ENCODE measurements at places on chromosomes 2 and 18. TPM values are rescaled to one million over a fixed set of nuclear protein-coding genes. Genes with fewer than 3 reads are reported as not detected.

Gene FAM237A
- not detected for total RNA-seq

Gene CPLX4
- not detected for total RNA-seq

Gene ILKAP
- total RNA-seq = 77.3 TPM

Gene MLPH
- total RNA-seq = not detected

Gene NCKAP5
- not detected for total RNA-seq

Gene SIX2
- not detected for total RNA-seq

Gene BCL11A
- 279 TPM for total RNA-seq

Gene HOXD12
- not detected for total RNA-seq

Gene SMYD1
- not detected for total RNA-seq

Gene BIRC6
- total RNA-seq = 155 TPM

Gene CBLN2
- total RNA-seq = not detected

- DNase-seq = no peak
Observed at GRCh38 chr2:173326806-173327205, 27.9 kb upstream of the CDCA7 start.

- DNase-seq = no peak
Observed at GRCh38 chr2:74261204-74261864, 62.9 kb downstream of the MTHFD2 start.

- no peak for DNase-seq
Observed at GRCh38 chr18:79167526-79168190, 98.5 kb downstream of the ATP9B start.

DNA sequence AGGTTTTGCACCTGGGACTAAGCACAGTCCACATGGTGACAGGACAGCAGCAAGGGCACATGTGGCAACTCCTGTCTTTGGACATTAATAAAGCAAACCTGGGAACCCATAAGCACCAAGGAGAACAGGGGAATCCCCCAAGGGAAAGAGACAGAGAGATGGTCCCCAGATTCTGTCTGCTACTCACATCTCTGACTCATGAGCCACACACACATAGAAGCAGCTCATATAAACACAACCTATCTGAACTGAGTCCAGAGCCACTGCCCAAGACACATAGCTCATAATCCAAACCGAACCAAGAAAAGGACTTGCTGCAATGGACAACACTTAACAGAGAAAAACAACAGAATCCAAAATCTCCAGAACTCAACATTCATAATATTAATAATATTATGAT is 82.5 kb downstream of the OSBPL1A start:
- no peak for DNase-seq

GRCh38 chr2:200681697-200682096 is 95.9 kb downstream of the AOX1 start:
- no peak for DNase-seq

DNA sequence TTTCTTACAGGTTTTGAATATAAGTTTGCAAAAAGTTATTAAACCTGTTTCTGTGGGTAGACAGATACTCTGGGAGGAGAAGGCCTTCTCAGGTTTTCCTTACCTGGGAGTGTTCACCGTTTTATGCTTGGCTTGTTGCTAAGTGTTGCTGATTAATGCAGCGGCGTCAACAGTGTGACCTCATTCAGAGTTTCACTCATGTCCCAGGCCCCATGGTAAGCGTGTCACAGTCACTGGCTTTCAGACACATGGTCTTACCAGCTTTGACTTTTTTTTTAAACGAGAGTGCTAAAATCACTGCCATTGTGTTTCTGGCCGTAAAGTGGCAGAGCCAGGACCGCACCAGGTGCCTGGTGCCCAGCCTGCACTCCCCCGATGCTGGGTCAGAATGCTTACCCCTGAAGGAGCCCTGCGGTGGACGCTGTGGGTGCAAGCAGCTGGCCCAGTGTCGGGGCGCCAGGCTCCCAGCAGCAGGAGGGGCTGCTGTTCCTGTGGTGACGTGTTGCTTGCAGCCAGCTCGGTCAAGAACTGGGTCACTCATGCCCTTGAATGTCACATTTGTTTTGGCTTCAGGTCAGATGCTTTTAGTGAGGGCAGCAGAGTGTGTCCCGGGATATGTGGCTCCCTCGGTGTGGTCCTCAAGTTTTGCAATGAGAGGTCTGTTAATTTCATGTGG is 3.5 kb downstream of the CAPN10 start:
- DNase-seq = no peak

- DNase-seq = no peak
Observed at GRCh38 chr2:6934758-6935651, 17.8 kb downstream of the RNF144A start.

DNA sequence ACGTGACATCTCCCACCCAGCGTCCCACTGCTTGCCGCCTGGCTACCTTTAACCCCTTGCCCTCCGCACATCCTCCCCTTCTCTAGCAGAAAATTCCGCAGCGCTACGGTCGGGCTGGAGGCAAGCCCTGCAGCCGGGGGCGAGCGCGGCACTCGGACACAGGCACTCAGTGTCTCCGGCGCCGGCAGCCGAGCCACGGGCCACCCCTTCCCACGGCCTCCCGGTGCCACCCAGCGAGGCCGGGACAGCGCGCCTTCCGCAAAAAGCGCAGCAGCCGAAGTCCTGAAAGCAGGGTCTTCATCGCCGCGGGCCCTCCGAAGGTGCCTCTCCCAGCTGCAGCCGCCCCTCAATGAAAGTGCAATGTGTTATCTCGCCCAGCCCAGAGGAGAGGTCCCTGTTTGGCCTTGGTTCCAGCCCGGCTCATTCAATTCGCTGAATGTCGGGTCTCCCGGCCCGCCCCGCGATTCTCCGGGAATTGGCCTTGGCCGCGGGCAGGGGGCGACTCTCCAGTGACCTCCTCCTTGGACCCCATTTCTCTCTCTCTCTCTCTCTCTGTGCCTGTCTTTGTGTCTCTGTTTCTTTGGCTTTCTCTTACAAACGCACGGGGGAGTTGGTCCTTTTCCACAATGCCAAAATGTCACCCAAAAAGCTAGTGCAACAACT is 1.1 kb downstream of the DLGAP1 start:
- DNase-seq = no peak

- DNase-seq = no peak
Observed at GRCh38 chr2:178119179-178119922, 7.1 kb downstream of the RBM45 start.

DNA sequence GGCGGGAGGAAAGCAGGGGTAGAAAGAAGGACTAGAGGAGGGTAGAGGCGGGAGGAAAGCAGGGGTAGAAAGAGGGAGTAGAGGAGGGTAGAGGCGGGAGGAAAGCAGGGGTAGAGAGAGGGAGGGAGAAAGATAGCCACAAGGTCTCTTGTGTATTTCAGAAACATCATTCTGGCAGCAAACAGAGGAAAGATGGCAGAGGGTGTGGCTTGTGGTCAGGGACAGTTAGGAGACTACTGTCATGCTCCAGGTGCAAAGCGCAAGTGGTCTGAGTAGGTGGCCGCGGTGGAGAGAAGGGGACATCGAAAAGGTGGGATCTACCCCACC is 82.4 kb upstream of the TAF1B start:
- DNase-seq = no peak

DNA sequence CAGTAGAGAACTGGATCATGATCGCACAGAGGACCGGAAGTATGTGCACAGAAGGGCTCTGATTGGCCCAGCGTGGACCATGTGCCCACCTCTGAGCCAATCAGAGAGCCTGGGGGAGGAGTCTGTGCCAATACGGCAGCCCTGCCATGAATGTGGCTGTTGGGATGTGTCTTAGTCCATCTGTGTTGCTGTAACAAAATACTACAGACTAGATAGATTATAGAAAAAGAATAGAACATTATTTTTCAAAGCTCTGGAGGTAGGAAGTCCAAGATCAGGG is 132.0 kb downstream of the NDUFA10 start:
- DNase-seq = no peak

GRCh38 chr2:109369671-109370191 is 240.7 kb downstream of the SH3RF3 start:
- DNase-seq = no peak

GRCh38 chr2:105486762-105487141 is 87.9 kb upstream of the FHL2 start:
- no peak for DNase-seq

- no peak for DNase-seq
Observed at GRCh38 chr18:25329783-25330182, 22.2 kb downstream of the ZNF521 start.

DNA sequence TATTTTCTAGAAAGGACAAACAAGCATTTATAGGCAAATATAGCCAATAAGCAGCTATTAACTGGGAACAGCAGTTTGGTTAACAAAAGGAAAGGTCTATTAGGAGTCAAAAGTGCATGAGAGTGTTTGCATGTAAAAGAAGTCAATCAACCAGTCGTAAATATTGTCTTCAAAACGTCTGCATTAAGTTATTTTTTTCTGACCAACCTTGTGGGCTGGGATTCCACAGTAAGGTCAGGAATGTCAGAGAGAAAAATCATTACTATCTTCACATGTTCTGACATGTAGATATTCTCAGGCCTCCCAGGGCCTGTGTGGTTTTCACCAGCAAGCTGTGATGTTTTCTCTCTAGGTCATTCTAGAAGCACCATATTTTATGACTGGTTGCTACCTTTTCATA is 922.5 kb downstream of the SUCLG1 start:
- DNase-seq = no peak

GRCh38 chr18:38243291-38243690 is 677.7 kb upstream of the CELF4 start:
- no peak for DNase-seq

DNA sequence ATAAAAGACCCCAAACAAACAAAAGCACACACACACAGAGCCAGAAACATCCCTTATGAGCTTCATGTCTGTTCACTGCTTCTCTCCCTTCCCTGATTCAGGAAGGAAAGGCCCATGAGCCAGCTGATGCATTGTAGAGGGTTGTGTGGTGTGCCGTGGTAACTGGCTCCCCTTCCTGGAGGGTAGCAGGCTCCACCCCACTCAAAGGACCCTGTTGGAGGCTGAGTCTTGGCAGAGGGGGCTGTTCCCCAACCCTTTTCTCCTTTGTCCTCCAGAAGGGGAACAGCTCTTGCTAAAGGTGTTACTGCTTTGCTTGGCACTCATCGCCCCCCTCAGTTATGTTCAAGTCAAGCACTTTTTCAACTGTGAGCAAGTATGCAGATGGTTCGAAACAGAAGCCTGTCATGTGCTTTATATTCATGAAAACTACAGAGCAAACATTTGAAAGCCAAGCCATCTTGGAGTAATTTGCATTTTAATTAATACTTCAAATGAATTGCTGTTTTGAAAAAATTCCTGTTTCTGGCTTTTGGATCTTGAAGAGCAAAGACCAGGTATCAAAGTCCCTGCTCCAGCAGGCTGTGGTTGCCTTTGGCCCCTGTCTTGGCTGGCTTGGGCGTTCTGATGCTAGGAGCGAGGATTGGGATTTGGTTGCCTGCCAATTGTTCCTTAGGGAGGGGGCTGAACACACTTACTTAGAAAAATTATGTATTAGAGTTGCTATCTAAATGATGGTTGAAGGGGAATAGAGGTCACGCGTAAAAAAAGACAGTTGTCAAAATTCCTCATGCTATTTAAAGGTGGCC is 267.8 kb downstream of the TSN start:
- DNase-seq = no peak

GRCh38 chr2:214630402-214631045 is 179.0 kb downstream of the BARD1 start:
- DNase-seq = no peak

DNA sequence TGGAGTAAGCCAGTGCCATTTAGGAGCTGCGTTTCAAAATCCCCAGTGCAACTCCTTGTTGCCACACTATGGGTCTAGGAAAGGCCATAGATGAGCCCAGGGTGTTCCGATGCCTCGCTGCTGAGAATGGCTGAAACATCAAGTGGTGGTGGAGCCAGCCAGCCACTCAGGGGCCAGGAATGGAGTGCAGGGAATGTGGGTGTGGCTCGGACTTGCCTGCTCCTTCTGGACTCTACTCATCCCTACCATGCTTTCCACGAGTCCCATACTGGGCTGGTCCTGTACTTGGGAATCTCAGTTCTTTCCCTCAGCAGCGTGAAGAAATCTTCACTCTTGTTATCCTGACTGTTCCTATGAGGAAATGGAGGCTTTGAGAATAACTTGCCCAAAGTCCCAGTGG is 143.5 kb downstream of the INSIG2 start:
- no peak for DNase-seq

GRCh38 chr2:3814706-3815245 is 111.4 kb downstream of the DCDC2C start:
- no peak for DNase-seq

- DNase-seq = no peak
Observed at GRCh38 chr2:11621410-11621809, 48.6 kb downstream of the NTSR2 start.

DNA sequence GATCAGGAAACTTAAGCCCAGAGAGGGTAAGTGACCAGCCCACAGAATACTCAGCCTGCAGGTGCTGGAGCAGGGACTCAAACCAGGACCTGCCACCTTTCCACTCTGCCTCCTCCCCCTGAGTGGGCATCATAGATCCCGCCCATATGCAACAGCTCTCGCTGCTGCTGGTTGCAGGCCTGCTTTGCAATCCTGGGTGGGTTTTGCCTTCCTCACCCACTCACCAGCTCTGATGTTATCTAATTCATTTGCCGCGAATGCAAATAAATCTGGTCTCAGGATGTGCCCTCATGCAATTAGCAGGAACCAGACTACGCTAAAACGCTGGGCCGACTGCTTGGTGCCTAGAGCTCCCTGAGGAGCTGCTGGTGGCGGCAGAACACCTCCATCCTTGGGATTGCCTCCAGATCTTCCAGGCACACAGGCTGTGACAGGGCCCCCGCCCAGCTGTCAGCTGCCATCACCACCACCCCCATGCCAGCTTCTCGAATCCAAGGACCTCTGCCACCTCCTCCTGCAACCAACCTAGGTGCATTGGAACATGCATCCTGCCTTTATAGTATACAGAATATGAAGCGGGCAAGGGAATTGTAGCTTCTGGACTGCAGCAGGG is 28.8 kb downstream of the CNGA3 start:
- no peak for DNase-seq

- DNase-seq = no peak
Observed at GRCh38 chr2:129059476-129059875, 740.8 kb upstream of the HS6ST1 start.

DNA sequence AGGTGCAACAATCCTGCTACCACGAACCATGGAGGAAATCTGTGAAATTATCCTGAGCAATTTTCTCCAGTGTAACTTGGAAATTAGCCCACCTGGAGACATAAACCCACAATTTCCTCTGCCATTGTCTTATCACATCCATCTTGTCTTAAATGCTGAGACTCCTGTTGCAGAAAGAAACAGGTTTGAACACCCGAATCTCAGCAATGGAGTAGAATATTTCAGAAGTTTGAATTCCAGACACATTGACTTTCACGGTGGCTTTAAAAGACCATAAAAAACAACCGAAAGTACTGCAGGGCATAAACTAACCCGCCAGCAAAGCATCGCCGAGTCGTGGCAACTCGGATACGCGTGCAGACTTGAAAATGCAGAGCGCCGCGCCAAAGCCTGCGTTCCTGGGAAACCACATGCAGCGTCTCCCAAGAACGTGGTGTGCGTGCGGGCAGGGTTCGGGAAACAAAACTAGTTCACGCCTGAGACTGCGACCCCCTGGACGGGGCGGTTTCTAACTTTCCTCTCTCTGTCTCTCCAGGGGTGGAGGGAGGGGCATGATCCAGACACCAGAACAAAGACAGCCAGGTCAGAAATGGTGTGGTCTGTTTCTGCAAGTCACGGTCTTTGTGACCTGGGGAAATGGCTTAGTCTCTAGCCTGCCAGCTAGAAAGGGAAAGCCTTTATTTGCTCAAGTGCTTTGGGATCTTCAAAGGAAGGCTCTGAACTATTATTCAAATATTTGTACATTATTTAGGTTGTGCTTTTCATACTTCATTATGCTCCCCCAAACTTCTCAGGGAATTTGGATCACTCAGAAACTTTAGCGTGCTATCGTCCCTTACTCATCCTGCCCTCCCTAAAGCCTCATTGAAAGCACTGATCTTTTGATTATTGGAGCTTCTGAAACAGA is 26.9 kb upstream of the KCTD1 start:
- DNase-seq = no peak

- DNase-seq = no peak
Observed at GRCh38 chr18:23502516-23503037, 734 bp upstream of the RMC1 start.
